Urothelium cell line (cell line): ENCODE measurements at places on chromosomes 6 and 20.
A peak's percentile ranks its signal among the peaks of the same experiment; 100 is the strongest.

- DNase-seq = peak; percentile 31
Measured at GRCh38 chr6:13538084-13538483, 36.3 kb upstream of the SIRT5 start.

DNA sequence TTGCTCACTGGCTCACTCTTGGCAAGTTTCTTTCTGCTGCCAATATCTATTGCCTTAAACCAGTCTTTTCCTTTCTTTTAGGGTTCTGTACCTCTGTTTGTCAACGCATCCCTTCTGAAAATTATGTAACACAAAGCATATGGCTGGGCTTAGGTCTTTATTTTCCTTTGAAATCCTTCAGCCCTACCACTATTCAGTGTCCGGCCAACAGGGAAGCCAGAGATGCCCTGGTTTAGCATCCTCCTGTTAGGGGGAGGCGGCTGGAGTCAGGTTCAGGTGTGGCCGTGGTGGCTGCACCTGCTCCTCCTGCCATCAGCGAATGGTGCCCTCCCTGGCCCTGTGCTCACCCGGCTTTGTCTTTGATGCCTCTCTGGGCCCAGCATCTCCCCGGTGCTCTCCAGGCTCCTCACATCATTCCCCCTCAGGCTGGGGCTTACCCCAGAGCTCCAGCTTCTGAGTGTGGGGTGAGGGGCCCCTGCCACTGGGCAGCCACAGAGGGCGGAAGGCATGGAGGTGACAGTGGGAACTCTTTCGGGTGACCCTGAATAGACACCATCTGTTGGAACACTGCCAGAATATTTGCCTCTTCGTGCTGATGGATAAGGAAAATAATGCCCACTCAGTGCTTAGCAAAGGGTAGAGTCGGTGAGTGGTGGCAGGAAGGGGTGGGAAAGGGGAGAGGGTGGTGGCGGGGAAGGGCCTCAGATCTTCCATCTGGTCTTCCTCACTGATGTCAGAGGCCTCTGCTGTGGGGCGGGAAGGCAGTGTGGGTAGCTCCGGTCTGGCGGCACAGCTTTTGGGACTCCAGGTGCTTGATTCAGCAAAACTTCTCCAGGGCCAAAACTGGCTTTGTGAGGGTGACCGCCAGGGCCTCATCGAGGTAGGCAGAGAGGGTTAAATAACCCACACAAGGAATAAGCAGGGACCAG lies 97.2 kb downstream of the DACT2 start:
- no peak for DNase-seq

DNA sequence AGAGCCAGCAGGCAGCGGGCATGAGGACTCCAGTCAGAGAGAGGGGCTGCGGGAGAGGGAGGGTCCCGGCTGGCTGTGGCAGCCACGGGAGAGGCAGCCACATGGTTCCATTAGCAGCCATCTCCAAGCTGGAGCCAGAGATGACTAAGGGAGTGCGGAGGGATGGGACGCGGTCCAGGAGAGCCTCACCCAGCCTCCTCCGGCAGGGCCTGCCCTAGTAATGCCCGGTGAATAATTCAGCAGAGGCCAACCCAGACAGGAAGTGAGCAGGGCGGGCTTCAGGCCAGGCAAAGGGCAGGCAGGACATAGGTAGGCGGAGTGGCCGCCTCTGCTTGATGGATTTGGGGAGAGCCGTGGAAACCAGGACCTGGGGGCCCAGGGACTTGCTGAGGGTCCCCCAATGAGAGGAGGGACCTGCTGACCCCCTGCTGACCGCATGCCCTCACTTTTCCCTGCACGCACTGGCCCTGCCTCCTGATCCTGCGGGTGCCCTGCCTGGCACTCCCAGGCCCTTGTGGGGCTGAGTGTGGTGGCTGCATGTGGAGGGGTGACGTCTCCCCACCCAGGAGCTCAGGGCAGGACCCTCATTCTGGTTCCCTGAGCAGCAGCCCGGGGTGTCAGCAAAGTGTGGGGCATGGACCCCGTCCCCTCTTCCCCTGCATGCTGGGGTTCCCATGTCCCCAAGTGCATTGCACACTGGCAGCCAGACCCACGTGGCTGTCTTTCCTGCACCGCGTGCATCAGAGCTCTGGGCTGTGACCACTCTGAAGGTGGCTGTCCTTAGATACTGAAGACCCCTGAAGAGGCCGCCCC lies 51.8 kb upstream of the SLCO4A1 start:
- DNase-seq = peak; percentile 95

GRCh38 chr6:80341330-80341729 lies 234.9 kb downstream of the BCKDHB start:
- no peak for DNase-seq

- DNase-seq = peak; percentile 57
Measured at GRCh38 chr6:26336355-26337198, 28.4 kb upstream of the BTN3A2 start.

DNA sequence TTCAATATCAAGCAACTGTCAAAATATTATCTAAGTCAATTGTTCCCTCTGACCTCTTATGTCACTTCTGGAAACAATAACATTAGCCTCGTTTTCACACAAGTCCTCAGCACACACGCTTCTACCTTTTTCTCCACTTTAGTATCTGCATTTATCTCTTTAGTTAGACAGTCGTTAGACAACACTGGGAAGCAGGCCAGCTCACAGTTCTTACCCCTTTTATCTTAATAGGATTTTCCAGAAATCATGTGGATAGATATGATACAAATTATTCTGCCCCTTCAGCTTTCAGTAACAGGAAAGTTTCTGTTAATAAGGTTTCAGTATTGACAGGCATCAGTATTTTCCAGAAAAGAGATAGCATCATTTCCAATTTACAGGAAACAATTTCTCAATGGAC lies 25.9 kb upstream of the HAO1 start:
- DNase-seq = no peak

- no peak for DNase-seq
Measured at GRCh38 chr6:359261-360035, 32.1 kb upstream of the IRF4 start.

- peak; percentile 69 for DNase-seq
Measured at GRCh38 chr6:30763618-30764489, 19.5 kb upstream of the IER3 start.

- no peak for DNase-seq
Measured at GRCh38 chr6:151109869-151110575, 129.7 kb upstream of the AKAP12 start.

- DNase-seq = no peak
Measured at GRCh38 chr20:48623176-48623905, 204.5 kb downstream of the PREX1 start.

DNA sequence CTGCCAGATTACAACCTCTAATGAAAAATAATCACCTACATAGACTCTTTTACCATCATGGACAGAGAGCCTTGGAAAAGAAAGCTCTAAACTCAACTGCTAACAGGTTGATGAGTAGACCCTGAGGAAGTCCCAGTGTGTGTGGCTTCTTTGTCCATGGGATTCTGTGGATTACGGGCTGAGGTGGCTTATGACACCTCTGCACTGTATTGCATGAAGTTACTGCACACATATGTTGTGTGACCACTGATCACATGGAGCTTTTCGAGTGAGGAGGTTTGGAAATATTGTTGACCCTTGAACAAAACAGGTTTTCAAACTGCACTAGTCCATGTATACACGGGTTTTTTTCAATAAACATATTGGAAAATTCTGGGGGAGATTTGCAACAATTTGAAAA lies 124.4 kb downstream of the RIN2 start:
- no peak for DNase-seq

DNA sequence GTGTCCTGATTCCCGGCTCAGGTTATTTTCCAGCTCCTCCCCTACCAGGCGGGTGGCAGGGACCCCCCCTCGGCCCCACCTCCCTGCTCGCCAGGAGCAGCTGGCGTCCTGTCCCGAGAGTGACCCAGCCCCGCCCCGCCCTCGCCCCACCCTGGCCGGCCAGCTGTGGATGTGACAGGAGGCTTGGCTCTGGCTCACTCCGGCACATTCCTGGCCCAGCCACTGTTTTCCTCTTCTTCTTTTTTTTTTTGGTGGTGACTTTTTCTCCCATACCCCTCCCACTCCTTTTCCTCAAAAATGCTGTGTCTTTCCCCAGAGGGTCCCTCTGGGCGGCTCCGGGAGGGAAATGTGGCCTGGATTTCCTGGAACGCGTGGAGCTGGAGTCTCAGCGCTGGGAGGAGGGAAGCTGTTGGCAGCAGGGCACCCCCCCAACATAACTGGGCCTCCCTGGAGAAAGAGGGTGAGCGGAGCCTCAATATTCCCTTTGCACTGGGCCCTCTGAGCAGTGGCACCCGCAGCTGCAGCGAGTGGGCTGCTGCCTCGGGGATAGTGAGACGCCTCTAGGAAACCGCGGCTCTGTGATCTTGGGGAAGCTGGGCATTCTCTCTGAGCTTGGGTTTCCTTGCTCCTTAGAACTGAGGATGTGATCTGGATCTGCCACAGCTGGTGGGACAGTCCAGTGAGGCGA lies 28.3 kb upstream of the CSNK2A1 start:
- peak; percentile 71 for DNase-seq
